D341Med (cell line): ENCODE measurements at places on chromosomes 12 and 14.

- DNase-seq = peak; percentile 33
These were observed 167.0 kb upstream of the ALG10B start for GRCh38 chr12:38149395-38150073.

GRCh38 chr12:22459838-22460490, 84.4 kb downstream of the C2CD5 start:
- DNase-seq = peak; percentile 53

GRCh38 chr12:96313606-96314005, 86.6 kb downstream of the CDK17 start:
- DNase-seq = no peak

- no peak for DNase-seq
These were observed 36.1 kb upstream of the CCDC88C start for GRCh38 chr14:91453744-91454143.

DNA sequence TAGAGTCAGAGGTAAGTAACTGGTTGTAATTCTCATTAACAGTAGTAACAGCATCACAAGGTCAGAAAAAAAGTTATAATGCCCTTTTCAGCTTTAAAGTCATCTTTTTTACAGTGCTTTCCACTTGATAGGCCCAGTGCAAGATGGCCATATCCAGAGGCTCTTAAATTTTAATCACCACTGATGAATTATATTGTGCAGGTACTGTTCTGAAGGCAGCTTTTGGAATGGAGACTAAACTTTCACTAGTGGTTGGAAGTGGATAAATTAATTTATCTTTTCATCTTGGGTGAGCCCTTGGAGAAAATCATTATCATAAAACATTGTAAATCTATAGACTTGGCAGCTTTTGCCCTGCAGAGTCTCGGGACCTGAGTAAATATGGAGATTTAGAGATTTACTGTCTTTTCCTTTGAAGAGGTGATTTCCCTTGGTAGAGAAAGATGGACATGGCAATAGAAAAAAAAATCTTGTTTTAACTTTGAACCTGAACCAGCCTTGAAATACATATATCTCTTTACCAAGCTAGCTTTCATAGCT, 969.1 kb upstream of the NOVA1 start:
- DNase-seq = no peak
